NCI-H1417 treated with DMSO at 0.1 percent for 48 hours (cell line): ENCODE measurements at places on chromosomes 4 and X.

DNA sequence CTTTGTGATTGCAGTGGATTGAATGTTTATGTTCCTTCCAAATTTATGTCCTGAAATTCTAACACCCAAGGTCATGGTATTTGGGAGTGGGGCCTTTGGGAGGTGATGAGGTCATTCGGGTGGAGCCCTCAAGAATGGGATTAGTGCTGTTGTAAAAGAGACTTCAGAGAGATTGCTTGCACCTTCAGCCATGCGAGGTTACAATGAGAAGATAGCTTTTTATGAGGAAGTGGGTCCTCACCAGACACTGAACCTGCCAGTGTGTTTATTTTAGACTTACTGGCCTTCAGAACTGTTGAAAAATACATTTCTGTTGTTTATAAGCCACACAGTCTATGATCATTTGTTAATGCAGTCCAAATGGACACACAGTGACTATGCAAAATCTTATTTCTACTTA is 161.0 kb upstream of the GPRIN3 start:
- no peak for DNase-seq

GRCh38 chr4:183333202-183333601 is 11.0 kb upstream of the CLDN24 start:
- no peak for DNase-seq

GRCh38 chr4:89111833-89112563 is 665 bp downstream of the TIGD2 start:
- DNase-seq = no peak

GRCh38 chr4:126758493-126758892 is 874.3 kb upstream of the INTU start:
- no peak for DNase-seq

GRCh38 chr4:163180090-163180489 is 13.4 kb upstream of the NAF1 start:
- no peak for DNase-seq

- DNase-seq = no peak
These were observed 336.4 kb downstream of the ARHGAP10 start for GRCh38 chr4:148068065-148068911.

GRCh38 chr4:36399762-36400353 is 118.4 kb downstream of the DTHD1 start:
- DNase-seq = no peak
